ENCODE measurements at places on chromosomes 3 and 15.

DNA sequence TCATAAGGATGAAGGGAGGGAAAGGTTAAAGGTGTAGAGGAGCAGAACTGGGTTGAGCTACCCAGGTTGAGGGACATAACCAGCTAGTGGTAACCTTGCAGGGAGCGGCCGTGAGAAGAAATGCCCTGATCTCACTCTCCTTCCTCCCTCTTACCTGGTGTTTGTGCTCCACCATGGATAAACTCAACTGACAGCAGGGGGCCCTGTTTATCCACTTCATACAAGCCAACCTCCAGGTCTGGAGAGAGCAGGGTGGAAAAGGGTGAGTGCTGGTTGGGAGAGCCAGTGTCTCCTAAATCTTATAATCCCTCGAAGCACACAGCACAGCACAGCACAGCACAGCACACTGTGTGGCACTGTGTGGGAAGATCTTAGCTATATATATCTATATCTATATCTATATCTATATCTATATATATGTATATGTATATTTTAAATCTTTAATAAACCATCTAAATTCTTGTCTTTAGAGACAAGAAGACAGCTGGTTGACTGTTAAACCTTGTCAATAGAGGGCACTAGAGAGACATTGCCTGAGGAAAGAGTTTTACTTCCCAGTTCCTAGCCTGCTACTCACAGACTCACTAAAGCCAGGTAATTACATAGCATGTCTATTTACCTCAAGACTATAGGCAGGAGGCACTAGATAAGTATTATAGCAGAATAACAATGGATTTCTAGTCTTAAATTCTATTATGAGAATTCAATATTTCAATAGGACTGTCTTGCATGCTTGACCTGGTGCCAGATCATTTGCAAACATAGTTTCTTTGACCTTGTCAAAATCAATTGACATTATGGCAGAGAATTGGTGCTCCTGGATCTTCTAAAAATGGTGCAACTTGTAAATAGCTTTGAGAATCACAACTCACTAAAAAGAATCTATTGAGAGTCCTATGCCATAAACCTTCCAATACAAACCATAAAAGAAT, 21.7 kb upstream of the FMN1 start:
- peak; percentile 24 for DNase-seq

DNA sequence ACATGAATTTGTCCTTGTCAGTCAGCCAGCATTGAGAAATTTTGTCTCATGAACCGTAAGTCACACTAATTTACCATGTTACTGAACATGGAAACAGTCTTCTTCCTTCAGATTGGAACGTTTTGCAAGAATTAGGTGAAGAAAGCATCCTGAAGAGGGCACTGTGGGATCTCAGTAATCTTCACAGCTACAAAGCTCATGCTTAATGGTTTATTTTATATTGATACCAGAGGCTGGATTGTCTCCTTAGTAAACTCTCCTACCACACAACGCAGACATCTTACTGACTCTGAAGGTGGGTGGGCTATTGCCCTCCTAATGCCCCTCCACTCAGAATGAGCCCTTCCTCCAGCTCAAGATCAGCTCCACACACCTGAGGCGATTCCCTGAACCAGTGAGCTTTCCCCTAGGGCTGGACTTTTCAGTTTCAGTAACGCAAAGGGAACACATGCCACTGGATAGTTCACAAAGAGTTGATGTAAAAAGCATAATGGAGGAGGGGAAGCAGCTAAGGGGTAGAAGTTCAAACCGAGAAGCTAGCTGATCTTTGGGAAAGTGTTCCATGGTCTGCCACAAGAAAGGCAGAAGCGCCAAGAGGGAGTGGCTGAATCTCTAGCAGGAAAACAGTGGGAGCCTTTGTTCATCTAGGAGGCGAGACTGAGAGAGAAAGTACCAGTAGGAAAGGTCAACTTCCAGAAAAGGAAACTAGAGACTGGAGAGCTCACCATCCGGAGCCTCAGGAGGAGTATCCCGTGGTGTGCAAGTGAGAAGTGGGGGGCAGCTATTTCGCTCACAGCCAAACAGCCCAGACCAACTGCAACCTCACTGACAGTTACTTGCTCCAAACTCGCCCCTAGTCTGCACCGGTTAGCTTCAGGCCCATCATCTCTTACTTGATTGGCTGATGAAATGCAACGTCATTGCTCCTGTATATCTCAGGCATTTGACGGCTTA, at the start of gene SLC9C1:
TSS of gene SLC9C1 (minus strand) at position 849 of the 954 bp plus-strand sequence. CDS start 7,425 bp downstream, outside the sequence.
- DNase-seq = peak; percentile 74

GRCh38 chr3:67447393-67447792, 207.0 kb downstream of the SUCLG2 start:
- DNase-seq = no peak

DNA sequence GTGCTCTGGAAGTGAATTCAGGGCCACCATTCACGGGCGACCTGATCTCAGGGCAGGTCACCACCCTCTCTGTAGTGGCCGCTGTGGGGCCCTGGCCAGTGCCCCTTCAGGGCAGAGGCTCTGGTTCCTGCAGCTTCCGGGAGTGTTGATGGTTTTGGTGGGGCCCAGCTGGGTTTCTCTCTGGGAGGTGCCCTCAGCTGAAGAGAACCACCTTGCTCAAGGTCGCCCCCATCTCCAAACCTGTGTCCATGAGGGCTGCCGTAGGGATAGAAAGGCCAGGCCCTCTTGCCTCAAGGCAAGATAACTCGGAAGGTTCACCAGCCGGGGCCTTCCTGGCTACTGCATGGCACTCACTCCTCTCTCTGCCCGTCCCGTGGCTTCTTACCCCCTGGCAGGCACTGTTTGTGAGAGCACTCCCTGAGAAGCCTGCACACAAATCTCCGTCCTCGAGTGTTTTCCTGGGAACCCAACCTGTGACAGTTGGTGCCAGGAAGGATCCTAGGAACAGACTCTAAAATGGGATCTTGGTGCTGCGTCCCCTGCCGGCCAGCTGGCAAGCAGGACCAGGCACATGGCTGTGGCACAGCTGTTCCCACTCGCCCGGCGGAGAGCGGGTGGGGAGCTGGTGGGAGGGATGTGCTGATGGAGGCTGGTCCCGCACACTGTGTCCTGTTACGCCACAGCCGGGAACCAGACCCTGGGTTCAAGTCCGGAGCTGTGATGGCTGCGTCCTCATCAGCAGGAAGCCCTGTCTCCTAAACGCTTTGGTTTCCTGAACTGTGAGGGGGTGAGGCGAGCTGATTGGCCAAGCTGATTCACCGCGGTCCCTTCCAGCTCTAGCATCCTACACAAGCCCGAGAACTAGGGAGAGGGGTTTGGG, 23.2 kb upstream of the PIGZ start:
- DNase-seq = no peak

DNA sequence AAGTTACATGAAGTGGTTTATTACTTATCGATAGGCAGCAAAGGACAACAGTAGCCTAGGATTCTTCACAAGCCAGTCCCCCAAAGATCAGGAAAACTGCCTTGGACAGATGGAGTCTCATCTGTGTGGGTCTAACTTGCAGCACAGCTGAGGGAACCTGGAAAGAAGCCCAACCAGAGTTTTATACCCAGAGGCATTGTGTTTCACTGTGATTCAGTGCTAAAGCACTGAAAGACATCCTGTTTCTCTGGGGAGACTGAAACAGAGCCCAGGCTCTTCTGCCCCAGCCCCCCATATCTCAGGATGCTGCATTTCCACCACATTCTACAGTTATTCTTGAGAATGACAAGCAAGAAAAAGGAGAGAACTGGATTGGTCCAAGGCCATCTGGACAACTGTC, 48.2 kb upstream of the PYDC2 start:
- DNase-seq = peak; percentile 97

GRCh38 chr15:95266451-95267061, 1035.2 kb downstream of the MCTP2 start:
- DNase-seq = peak; percentile 45

DNA sequence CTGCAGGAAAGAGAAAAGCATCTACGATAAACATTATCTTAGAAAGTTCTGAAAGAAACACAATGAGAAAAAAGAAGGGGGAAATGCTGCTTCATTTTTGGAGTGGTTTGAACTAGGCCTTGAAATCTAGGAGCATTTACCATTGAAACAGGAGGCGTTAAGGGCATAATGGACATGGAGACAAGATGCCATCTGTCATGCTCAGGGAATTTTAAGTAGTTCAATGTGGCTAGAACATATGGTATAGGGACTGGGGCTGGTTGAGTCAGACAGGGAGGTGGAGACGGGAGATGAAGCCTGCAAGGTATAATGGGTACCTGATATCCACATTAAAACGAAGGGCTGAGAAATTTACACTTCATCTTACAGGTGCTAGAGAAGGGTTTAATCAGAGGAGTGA, 10.4 kb upstream of the PLAAT1 start:
- DNase-seq = no peak

GRCh38 chr15:69720536-69720935, 267.9 kb downstream of the RPLP1 start:
- DNase-seq = no peak

DNA sequence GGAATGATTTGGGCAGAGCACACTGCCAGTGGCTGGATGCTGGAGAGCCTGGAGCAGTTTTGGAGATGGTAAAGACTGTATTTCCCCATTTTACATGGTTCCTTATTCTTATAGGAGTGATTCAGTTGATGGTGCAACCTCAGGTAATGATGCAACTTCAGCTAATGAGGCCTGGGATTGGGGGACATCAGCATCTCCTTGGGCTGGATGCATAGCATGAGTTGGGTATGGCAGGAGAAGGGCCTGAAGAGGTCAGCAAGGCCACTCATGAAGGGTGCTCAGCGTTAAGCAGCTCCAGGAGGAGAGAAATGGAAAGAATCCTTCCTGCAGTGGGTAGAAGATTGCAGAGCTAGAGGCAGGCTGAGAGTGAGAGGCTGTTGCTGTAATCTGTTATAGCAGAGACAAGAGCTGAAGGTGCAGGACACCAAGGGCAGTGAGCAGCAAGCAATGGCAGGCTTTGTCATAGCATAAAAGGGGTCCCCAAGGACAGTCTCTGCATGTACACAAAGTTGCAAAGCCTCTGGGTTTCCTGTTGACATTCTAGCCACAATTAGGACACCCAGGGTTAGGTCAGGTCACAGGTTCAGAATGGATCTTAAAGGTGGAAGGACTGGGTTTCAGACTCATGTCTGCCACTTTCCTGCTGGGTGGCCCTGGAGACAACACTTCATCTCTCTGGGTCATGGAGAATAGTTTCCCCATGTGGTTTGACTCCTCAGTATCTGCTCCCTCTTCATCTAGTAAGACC, 29.5 kb upstream of the SNRK start:
- no peak for DNase-seq

DNA sequence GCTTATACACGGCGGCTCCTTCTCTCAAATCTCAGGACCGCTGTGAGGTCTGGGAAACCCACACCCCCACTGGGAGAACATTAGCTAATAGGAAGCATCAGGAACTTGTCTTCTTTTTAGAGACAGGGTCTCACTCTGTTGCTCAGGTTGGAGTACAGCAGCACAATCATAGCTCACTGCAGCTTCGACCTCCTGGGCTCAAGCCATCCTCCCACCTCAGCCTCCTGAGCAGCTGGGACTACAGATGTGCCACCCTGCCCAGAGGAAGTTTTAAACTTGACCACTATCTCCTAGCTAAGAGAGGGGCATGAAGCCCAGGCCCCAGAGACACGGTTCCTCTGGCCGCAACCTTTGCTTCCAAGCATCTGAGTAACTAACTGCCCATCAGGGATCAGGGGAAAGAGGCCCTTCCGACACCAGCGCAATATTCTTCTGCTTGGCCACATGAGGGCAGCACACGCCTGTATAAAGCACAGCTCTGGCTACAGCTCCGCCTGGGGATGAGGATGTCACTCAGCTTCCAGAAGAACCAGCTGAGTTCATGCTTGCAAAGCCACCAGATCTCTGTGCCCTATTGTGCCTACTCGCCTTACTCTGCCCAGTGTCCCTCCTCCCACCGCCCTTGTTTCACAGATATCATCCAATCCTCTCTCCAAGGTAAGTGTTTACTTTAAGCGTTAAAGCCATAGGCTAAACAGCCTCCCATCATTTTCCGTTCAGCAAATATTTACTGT, 57.6 kb upstream of the SLC6A11 start:
- DNase-seq = peak; percentile 66

DNA sequence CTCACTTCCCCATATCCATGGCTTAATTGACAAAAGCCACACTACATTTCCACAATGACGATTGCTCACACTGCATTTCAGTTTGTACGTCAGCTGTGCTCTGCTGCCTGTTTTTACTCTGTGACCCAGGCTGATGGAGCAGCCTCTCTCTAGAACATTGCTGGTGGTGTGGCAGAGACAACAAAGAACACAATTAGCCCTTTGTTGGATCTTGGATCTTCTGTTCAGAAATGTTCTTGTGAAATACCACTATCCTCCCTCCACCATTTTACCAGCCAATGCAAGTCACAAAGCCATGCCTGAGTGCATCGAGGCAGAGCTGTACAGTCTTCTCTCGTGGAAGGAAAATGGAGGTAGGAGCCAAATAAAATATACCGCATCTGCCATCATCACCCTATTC, 56.9 kb upstream of the TBC1D5 start:
- no peak for DNase-seq

DNA sequence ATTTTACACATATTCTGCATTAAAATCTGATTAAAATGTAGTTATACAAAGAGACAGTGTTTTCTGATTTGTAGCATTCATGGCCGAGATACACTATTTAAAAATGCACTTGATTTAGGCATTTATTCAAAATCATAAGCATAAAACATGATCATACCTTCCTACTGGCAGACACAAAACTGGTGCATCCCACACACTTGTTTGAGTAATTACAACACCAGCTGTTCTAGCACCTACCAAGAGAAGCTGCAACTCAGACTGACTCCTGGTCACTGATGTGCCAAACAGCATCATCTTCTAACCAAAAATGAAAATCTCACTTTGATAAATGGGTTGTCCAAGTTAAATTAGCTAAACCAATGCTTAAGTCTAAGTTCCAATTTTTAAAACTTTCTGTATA, 262.7 kb upstream of the NSMCE3 start:
- DNase-seq = no peak

GRCh38 chr3:146101538-146101937, 59.4 kb downstream of the PLOD2 start:
- DNase-seq = no peak

DNA sequence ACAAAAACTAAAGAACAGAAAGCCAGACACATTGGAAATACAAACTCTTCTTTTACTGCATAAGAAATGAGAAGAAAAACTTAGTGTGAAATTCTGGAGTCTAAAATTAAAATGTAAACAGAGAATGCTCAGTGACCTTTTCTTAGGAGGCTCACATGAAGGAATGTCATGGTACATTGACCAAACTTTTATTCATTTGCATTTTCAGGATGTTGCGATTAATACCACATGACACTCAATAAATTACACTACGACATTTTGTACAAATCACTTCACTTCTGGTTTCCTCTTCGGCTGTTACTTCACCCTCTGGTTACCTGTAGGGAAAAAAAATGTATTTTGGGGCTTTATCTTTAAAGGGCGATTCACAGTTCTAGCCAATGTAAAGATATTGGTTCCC, 56.4 kb upstream of the ACTC1 start:
- DNase-seq = no peak

DNA sequence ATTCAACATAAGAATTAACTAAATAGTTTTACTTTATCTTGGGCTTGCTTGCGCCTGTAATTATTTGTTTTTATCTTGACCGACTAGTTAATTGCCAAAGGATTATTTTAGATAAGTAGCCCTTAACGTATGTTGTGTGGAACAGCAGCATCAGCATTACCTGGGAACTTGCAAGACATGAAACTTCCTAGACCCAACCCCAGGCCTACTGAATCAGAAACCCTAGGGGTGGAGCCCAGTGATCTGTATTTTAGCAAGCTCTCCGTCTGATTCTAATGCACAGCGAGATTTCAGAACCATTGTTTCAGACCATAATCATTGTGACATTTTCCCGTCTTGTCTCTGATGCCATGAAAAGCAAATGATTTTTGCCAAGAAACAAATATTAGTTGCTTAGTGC, 31.1 kb downstream of the FILIP1L start:
- no peak for DNase-seq
